MCF 10A (cell line): ENCODE measurements at places on chromosomes 1 and 21. TPM values are rescaled to one million over a fixed set of nuclear protein-coding genes. Genes with fewer than 3 reads are reported as not detected.

FCRL2 gene
- not detected in 2 replicates for total RNA-seq

SH2D1B gene
- not detected in 2 replicates for total RNA-seq

OR2T6 gene
- total RNA-seq = not detected in 2 replicates

SLAMF6 gene
- total RNA-seq = not detected in 2 replicates

SLC25A34 gene
- total RNA-seq = 0.79 and 1.3 TPM in 2 replicates

DPT gene
- total RNA-seq = 1.1 and 1.9 TPM in 2 replicates

LCE1D gene
- not detected in 2 replicates for total RNA-seq

RXRG gene
- not detected in 2 replicates for total RNA-seq

SLC35F3 gene
- total RNA-seq = 2.9 and 3.3 TPM in 2 replicates

UMODL1 gene
- not detected in 2 replicates for total RNA-seq

HOOK1 gene
- total RNA-seq = 23.3 and 25.0 TPM in 2 replicates

MYOM3 gene
- total RNA-seq = 0.05 and 0.12 TPM in 2 replicates

DYRK3 gene
- 45.4 and 58.5 TPM in 2 replicates for total RNA-seq

- peak; percentile 27 for DNase-seq
These were observed 35.1 kb upstream of the SEC16B start for GRCh38 chr1:178004926-178005391.

DNA sequence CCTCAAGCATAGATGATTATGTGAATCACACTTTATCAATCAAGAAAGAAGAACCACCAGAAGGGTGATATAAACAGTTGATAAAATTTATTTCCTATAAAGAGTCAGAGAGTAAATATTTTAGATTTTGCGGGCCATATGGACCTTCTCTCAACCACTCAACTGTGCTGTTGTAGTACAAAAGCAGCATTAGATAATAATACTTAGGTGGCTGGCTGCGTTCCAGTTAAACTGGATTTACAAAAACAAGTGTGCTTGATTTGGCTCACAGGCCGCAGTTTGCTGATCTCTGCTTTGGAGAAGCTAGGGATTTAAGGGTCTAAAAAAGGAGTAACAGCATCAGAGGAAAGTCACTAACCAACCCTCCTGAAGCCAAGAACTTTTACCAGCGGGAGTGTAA is 1406.0 kb downstream of the KCNT2 start:
- no peak for DNase-seq

DNA sequence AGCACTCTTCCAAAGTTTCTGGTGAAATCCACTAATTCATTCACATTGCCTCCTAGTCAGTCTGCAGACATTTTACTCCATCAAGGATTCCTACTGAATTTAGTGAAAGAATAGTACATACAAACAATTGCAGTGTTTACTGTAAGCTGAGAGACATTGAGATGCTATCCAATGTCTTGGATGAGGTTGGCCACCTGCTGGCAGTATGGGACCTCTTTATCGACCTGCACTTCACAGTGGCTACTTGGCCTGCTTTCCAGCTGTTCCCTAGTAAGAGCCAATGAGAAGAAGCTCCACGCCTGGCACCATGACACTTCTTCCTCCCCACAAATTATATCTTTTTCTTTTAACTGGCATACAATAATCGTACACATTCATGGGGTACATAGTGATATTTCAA is 51.5 kb upstream of the LRIF1 start:
- DNase-seq = no peak

- no peak for DNase-seq
These were observed 2.1 kb downstream of the ARMH1 start for GRCh38 chr1:44676484-44677200.

DNA sequence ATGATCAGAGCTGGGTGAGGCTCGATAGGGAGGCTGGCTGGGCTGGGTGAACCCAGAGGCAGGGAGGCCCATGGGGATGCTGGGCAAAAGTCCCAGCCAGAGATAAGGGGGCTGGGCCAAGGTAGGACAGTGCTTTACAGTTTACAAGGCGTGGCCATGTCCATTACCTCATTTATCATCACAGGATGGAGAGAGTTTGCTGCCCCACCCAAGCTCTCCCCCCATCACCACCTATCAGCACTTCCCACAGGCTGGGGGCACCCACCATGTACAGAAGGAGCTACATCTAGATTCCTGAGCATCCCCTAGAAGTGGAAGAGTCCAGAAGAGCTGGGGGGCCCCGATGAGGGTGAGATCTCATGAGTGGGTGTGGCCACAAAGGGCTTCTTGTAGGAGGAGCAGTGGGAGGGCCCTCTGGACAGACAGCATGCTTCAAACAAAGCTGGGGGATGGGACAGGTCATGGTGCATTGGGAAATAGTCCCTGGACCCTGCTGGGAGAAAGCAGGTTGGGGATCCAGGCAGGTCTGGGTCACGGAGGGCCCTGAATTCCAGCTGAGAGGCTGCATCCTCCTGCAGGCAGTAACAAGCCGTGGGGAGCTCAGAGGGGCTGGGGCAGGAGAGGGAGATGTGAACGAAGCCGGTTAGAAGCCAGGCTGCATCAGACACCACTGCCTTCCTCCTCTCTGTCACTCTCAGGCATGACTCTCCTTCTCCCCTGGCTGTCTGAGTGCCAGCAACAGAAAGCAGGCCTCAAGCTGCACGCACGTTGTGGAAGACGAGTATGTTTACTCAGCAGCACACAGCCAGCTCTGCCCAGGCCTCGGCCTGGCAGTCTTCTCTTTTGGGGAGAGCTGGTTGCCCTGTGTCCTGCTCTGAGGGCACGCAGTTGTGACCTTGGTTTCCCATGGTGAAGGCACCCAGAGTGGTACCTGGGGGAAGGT is 202.3 kb downstream of the HIVEP3 start:
- DNase-seq = no peak

- DNase-seq = peak; percentile 69
These were observed 36.9 kb downstream of the UMODL1 start for GRCh38 chr21:42107881-42108553.

DNA sequence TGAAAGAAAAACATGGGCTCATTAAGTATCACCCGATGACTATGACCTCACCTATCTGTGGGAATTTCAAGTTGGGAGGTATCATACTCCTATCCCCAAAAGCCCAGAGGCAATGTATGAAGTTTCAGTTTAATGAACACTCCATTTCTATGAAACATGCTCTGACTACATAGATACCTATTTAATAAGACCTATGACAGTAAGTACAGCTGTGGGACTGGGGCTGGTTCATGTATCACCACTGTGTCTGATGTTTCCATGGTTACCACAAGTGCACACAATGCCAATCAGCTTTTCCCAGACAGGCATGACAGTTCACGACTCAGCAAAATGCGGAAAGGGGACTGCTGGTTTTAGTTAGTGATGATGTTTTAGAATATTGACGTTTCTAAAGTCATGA is 167.7 kb downstream of the SIPA1L2 start:
- peak; percentile 44 for DNase-seq

DNA sequence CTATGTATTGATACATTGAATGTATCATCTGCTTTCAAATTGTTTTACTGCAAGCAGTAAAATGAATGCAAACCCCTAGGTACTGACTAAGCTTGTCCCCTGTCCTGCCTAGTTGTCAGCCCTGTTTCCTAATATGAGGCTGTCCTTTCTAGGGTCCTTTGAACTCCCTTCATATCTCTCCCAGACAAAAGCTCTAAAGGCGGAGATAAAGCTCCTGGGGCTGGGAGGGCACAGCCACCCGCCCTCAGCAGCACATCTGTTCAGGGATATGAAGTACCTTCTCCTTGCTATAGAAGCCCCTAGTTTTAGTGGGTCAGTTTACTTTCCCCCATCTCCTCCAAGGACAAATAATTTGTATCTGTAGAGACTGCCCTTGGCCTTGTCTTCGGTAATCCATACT is 93.1 kb upstream of the ETS2 start:
- DNase-seq = no peak

- no peak for DNase-seq
These were observed 126.6 kb upstream of the AJAP1 start for GRCh38 chr1:4527819-4528218.

DNA sequence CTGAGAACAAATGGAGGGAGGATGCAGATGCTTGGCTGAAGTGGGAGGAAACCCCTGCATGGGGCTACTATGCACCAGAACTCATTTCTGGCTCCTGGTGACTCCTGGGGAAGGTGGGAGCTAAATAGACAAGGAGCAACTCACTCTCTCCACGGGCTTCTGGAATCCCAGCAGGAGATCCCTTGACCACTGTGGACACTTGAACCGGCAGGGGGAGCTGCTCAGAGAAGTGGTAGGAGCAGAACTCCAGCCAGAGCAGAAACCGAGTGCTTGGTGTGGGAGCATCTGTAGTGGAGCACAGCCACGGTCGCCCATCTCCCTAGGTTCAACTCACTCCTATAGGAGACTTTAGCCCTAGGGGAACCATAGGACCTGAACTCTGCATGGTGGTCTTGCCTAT is 205.6 kb upstream of the GJB5 start:
- peak; percentile 52 for DNase-seq

DNA sequence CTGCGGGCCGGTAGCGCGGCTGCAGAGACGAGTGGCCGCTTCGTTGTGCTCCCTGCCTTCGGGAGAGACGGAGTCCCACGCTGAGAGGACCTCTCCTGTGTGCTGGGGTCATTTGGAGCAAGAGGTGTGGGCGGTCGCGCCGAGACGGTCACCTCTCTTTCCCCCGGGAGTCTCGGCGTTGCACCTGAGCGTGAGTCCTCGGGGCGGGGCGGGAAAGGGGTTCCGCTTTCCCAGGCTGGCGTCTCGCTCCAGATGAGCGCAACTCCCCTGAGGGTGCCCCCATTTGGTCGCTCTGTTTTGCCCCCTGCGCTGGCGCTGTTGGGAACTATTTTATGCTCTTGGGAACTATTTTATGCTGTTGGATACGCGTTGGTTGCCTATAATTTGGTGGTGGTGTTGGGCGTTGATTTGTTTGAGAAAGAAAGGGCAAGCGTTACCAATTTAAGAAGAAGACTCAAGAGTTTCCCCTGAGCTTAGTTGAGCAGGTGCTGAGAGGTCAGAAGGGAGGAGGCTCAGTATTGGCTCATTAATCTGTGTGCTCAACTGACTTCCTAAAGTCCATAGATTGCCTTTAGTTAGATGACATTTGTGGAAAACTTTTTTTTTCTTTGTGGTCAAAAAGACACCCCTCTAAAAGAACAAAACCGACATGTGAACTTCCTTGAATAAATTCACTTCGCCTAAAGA is 683 bp downstream of the LRRC8B start:
- DNase-seq = peak; percentile 41

- DNase-seq = no peak
These were observed 133.9 kb downstream of the PLXNA2 start for GRCh38 chr1:208110296-208110695.

GRCh38 chr21:36250423-36251075 is 69.4 kb upstream of the MORC3 start:
- DNase-seq = no peak

- peak; percentile 11 for DNase-seq
These were observed 31.9 kb downstream of the ZMYM1 start for GRCh38 chr1:35111106-35111505.

DNA sequence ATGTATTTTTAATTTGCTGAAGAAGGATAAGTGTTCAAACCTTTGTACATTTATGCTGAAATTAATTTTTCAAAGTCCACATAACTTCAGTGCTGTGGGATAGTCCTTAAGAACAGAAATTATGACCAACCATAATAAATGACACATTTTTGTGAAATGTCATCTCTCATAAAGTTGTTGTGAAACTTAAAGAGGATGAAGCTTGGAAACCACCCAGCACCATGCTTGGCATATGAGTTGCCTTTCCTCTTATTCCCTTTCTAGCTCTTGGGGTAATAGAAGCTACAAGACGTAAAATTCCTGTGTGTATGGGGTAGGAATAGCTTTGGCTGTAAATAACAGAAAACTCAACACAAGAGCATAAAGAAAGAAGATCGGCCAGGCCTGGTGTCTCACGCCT is 18.9 kb upstream of the USP24 start:
- peak; percentile 56 for DNase-seq

DNA sequence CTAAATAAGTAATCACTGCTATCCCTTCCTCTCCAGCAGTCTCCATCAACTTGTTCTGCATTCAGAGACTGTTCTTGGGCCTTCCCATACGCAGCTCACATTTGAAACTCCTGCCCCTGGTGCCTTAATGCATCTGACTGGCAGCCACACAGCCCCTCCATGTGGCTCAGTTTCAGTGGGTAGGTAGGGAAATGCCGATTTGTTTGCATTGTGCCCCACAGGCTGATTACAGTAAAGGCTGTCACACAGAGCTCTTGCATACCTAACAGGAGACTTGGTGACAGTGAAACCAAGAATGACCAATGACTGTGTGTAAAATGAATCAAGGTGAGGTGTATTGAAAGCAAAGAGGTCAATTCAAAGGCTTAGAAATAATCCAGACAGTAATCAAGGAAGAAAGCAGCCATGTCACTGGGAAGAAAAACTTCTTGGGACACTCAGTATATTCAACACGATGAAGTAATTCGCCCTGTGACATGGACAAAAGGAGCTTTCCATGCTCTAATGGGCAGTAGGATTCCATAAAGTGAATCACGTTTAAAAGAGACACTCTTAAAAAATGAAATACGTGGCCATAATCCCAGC is 12.7 kb upstream of the B3GALNT2 start:
- DNase-seq = no peak

DNA sequence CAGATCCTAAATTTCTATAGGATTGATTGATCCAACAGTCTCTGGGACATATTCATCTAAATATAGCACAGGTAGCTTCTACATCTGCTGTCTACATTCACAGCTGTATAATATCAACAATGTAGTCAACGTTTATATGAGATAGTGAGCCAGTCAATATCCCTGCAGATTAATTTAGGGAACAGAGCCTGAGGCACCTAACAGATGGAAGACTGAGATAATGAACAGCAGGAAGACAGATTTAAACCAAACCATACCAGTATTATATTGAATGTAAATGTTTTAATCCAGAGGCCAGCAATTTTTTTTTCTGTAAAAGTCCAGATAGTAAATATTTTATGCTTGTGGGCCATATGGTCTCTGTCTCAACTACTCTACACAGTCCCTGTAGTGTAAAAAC is 2072.4 kb downstream of the MRPL39 start:
- DNase-seq = no peak

- peak; percentile 95 for DNase-seq
These were observed 23.3 kb downstream of the ZBTB17 start for GRCh38 chr1:15952317-15953258.

DNA sequence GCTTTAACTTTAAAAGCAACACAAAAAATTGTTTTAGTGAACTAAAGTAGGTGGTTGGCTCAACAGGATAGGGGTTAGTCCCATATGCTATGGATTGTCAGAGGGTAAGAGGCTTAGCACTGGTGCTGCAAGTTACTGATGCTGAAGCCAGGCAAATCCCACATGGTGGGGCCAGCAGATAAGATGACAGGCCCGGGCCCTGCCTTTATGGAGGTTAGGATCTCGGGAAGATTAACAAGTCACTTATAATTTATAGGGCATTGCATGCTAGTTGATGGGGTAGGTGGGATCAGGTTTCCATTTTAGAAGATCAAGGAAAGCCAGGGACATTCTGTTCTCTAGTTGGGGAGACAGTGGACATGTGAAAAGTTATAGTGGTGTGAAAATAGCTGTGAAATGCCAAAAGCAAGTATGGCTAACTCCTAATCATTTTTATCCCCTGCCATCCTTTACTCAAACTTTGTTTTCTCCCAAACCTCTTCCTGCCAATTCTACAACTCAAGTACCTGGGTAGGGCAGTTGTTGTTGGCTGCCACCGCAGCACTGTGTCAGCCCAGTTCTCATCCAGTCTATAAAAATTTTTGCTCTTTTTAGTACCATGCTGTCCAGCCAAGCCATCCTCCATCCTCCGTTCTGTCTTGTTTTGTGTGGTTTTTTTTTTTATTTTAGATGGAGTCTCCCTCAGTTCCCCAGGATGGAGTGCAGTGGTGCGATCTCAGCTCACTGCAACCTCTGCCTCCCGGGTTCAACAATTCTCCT is 10.3 kb downstream of the CHAF1B start:
- no peak for DNase-seq
